ENCODE measurements at places on chromosomes 6 and 20.

DNA sequence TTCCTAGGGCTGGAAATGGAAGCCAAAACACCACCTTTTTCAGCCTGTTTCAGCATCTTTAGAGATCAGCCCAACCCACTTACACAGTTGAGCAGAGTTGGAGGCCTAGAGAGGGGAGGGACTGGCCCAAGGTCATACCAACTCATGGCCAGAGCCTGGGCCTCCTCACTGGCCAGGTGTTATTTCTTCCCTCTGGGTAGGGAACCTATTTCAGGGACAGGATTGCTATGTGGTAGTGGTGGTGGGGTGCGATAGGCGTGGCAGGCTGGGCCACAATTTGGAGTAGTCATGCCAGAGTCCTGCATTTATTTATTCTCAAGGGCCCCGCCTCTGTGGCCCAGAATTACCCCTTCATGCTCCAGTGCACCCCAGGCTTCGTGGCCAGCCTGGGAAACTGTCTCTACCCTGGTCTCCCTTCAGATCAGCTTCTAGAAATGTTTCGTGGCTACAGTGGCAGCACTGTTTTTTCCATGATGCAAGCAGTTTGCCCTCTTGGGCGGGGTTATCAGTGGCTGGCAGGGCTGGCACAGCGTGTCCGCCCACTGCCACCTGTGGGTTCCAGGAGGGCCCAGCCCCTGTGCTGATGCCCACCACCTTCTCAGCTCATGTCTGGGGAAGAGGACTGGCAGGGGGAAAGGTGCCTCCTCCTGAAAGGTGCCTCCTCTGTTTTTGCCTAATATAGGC is 6.2 kb downstream of the VEGFA start:
- peak; percentile 72 for DNase-seq

DNA sequence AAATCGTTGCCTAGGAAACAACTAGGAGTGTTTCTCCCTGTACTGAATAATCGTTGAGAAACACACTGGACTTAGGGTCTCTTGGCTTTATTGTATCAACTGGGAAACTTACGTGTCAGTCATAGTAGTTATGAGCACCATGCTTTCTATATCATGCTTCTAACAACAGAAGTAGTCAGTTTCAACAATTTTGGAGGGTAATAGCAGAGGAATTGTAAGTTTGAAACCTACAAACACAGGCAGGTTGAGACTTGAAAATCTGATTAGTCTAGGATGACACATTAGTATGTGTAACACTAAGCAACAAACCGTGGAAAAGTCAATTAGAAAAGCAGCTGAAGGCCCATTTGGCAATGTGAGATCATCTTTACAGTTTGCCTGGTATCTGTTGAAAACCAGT is 43.9 kb upstream of the FABP7 start:
- no peak for DNase-seq

- DNase-seq: no peak
Measured at GRCh38 chr20:58154113-58154512, 74.3 kb downstream of the ANKRD60 start.

DNA sequence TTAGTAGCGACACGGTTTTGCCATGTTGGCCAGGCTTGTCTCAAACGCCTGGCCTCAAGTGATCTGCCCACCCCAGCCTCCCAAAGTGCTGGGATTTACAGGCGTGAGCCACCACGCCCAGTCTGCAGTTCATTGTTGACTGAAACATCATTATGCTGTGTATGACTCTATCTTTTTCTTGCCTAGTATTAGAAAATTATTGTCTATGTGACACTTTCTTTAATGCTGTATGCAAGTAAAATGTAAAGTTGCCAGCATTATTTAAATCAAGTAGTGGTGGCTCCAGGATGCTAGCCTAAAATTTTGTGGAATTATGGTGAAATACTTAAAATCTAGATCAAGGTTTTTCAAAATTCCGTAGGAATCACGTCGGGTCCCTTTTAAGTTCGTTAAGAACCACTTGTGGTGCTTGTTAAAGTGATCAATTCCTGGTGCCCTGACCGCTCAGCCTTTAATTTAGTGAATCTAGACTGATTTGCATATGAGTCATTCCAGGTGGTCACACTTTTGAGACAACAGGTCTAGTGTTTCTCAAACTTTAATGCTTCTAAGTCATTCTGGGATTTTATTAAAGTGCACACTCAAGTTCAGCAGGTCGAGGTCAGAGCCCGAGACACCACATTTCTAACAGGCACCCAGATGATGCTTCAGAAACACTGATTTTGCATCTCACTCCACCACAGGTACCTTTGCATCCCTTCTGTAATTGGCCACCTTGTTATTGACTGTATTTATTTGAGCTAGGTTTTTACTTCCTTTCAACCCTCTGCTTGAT is 132.6 kb upstream of the MTHFD1L start:
- no peak for DNase-seq

- DNase-seq: no peak
Measured at GRCh38 chr6:83514466-83514865, 2.1 kb downstream of the PRSS35 start.

GRCh38 chr6:142152746-142153145 is 5.7 kb downstream of the VTA1 start:
- no peak for DNase-seq

DNA sequence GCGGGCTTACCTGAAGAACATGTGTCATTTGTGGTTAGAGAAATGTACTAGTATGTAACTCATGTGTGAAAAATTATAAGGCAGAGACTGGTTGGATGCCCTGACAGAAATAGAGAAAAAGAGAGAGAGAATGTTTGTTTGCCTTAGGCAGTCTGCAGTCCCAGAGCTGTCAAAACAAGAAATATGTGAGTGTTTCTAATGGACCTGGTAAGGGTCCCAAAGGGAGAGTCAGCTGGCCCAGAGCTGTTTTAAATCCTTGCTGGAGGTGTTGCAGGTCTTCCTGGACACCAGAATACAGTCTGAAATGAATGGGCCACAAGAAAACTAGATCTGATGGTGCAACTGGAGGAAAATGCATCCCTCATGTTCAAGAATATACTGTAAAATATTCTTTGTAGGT is 158.3 kb upstream of the OGFRL1 start:
- DNase-seq: no peak

DNA sequence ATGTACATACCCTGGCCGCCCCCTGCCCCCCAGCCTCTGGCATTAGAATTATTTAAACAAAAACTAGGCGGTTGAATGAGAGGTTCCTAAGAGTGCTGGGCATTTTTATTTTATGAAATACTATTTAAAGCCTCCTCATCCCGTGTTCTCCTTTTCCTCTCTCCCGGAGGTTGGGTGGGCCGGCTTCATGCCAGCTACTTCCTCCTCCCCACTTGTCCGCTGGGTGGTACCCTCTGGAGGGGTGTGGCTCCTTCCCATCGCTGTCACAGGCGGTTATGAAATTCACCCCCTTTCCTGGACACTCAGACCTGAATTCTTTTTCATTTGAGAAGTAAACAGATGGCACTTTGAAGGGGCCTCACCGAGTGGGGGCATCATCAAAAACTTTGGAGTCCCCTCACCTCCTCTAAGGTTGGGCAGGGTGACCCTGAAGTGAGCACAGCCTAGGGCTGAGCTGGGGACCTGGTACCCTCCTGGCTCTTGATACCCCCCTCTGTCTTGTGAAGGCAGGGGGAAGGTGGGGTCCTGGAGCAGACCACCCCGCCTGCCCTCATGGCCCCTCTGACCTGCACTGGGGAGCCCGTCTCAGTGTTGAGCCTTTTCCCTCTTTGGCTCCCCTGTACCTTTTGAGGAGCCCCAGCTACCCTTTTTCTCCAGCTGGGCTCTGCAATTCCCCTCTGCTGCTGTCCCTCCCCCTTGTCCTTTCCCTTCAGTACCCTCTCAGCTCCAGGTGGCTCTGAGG is 7.6 kb downstream of the CDKN1A start:
- peak; percentile 86 for DNase-seq

GRCh38 chr6:22448291-22448711 is 121.1 kb upstream of the HDGFL1 start:
- DNase-seq: no peak

GRCh38 chr6:89302936-89303335 is 12.2 kb downstream of the GABRR2 start:
- no peak for DNase-seq

DNA sequence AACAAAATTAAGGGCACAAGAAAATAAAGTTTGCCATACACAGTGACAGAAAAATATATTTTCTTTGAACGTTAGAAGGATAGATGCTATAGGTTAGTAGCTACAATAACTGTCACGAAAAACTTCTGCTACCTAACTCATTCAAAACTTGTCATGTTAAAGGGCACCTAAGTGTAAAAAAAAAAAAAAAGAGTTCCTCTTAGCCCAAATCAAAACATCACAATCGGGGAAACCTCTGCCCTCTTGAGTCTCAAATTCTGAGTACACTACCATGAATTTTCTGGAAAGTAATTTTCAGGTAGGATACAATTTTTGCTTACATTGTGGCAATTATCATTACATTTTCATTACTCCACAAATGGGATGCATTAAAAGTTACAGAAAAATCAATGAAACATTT is 5.7 kb downstream of the ATXN1 start:
- DNase-seq: no peak

DNA sequence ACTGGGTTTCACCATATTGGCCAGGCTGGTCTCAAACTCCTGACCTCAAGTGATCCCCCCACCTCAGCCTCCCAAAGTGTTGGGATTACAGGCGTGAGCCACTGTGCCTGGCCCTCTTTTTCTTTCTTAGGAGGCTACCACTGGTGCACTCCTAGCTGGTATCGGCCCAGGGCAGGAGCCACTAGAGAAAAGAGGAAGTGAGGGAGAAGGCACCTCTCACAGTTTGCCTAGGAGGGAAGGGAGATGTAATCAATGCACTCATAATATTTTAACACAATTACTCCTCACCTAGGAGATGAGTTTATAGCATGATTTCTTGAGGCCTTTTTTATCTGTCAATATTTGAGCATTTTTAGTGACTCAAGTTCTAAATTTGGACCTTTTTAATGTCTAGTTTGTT is 189.0 kb upstream of the SOX4 start:
- DNase-seq: no peak

DNA sequence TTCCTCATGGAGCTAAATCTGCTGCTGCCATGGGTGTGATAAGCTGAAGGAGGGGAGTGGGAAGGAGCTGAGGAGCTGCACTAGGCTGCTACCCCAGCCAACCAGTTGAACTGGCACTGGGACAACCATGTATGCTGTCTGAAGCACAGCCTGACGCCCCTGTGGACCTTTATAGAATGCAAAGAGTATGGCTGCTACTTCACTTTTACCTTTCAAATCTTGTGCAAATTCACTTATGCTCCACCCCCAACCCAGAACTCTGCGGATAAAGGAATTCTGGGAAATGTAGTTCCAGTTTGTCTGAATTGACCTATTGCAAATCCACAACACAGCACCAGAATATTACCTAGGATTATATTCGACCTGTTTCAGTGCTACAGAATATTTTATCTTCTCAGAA is 217.4 kb upstream of the SLC35B3 start:
- no peak for DNase-seq

GRCh38 chr6:16594849-16595248 is 166.4 kb downstream of the ATXN1 start:
- no peak for DNase-seq

- no peak for DNase-seq
Measured at GRCh38 chr20:53382263-53382844, 211.3 kb downstream of the ZNF217 start.

DNA sequence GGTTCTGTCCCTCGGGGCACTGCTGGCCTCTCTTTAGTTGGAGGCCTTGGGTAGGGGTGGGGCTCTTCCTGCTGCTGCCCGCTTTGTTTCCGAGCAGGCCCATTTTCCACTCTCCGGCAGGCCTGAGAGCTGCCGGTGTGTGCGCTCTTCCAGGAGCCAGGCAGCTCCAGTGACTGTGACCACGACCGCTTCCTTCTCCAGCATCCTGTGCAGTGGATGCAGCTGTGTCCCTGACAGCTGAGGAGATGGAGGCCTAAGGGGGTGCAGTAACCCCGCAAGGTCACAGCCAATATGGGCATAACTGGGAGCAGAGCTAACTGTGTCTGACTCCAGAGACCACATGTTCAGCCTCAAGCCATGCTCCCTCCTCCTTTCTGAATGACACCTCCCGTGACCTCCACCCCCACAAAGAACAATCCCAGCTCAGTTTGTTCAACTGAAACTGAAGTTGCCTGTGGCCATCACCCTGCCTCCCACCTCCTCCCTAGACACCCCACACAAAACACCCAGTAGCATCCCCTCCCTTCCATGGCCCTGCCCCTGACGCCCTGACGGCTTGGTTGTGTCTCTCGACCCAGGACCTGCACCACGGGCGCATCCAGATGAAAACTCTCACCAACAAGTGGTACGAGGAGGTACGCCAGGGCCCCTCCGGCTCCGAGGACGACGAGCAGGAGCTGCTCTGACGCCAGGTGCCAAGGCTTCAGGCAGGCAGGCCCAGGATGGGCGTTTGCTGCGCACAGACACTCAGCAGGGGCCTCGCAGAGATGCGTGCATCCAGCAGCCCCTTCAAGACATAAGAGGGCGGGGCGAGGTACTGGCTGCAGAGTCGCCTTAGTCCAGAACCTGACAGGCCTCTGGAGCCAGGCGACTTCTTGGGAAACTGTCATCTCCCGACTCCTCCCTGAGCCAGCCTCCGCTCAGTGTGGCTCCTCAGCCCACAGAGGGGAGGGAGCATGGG is 27.8 kb downstream of the SPATA2 start:
- peak; percentile 75 for DNase-seq

DNA sequence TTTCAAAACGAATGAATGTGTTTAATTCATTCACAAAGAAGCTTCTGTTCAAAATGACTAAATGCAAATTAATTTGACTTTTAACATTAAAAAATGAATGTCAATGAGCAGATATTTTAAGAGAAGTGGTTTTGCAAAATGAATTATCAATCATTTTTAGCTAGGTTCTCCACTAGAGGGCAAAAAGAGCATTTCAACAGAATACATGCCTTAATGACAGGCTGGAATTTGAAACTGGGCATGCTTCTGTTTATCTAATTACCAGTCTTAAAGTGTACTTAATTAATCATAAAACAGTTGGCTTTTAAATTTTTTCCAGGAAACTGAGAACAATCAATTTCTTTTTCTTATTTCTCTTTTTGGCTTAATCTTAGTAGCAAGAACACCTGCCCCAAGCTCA is 63.8 kb upstream of the TINAG start:
- DNase-seq: no peak

DNA sequence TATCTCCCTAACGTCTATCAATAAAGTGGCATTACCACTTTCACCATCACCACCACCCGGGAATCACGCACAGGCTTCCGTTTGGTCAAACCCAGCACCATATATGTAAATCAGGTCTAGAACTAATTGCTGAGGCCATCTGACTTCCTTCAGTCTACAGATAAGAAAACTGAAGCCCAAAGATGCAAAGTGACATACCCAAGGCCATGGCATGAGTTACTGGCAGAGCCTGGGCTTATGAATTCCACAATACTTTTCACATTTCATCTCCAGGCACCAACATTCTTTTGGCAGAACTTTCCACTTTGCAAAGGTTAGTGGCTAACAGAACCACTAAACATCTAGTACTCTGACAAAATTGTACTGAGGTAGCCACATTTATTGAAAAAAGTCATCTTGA is 64.5 kb upstream of the TINAG start:
- DNase-seq: no peak

- no peak for DNase-seq
Measured at GRCh38 chr20:51129147-51129776, 106.4 kb upstream of the KCNG1 start.

- no peak for DNase-seq
Measured at GRCh38 chr6:142935553-142936517, 9.1 kb downstream of the HIVEP2 start.

GRCh38 chr20:63536997-63537524 is at the start of gene PTK6:
Gene PTK6, minus strand, starts transcription at chr20:63537376. Its CDS starts 62 bp downstream, at chr20:63537314.
- peak; percentile 87 for DNase-seq

Measured in posterior vena cava (tissue), 2 donors.